ENCODE measurements at places on chromosomes 2 and 18. TPM values are rescaled to one million over a fixed set of nuclear protein-coding genes. Genes with fewer than 3 reads are reported as not detected.

DNA sequence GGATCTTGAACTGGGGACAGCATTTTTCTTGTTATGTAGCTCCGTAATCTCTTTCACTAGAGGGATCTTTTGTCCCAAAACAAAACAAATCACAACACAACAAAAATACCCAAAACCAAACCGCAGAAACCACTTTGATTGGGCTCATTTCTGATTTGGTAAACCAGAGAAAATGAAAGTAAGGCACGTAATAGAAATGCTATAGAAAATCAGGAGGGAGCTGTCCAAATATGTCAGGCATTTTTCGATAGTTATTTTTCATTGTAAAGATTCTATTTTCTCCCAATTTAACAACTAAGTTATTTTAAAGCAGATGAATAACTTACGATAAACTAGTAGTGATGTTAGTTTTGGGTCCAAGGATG is 406.5 kb downstream of the XIRP2 start:
- no peak for DNase-seq

- no peak for DNase-seq
Measured at GRCh38 chr2:205170399-205170798, 511.9 kb upstream of the NRP2 start.

GRCh38 chr2:37916512-37917082 is 8.5 kb upstream of the RMDN2 start:
- DNase-seq: peak; percentile 28

- DNase-seq: no peak
Measured at GRCh38 chr2:100879296-100879695, 59.4 kb downstream of the NPAS2 start.

DNA sequence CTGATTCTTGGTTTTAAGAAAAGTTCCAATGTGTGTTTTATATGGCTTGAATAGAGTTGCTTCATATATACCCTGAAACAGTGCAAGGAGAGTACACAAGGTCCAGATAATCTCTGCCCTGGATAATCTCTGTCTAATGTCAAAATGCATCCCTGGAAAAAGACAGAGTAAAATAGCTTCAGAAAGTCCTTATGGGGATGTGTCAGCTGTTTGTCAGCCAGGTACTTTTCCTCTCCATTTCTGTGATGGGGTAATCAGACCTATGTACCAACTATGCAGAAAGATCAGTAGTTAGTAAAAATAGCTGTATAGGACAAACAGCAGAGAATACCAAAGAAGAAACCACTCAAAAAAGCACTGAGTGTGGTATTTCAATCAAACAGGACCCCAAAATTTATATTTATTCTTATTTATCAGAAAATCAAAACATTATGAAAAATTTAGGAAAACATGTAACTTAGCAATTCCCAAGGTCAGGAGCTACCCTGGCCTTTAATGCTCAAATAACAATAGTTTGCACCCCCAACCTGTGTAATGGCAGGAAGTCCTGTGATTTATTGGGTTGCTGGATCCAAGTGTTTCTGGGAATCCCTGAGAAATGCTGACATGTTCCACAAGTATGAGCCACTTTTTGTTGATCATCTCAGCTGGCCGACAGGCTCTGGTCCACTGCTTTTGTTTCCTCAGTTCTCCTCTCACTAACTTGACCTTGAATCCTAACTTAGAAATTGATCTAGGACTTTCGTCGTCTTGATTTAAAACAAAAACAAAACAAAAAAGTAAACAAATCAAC is 69.6 kb downstream of the MDH1 start:
- no peak for DNase-seq

- no peak for DNase-seq
Measured at GRCh38 chr18:62070302-62070701, 116.6 kb downstream of the PIGN start.

GRCh38 chr2:44397447-44398175 is 35.9 kb downstream of the CAMKMT start:
- no peak for DNase-seq

DNA sequence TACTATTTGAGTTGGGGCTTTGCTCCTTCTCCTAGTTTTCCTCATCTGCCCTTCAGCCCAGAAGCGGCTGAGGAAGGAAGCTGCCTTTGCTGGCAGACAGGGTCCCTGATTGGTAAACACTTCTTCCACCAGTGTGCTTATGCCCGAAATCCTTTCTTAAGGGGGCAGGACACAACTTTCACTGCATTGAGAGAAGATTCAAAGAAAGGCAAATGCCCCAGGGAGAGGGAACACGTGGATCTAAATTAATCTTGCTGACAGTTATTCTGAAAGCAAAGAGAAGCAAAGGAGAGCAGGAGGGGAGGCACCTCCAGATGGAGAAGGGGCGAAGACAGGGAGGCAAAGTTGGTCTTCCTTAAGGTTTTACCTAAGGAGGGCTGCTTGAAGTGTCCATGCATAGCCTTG is 92.1 kb upstream of the EFEMP1 start:
- no peak for DNase-seq

- DNase-seq: no peak
Measured at GRCh38 chr2:164933671-164934189, 21.6 kb downstream of the SLC38A11 start.

STK11IP gene
- 20.0 TPM for total RNA-seq
